ENCODE measurements at places on chromosomes 7 and 10.

DNA sequence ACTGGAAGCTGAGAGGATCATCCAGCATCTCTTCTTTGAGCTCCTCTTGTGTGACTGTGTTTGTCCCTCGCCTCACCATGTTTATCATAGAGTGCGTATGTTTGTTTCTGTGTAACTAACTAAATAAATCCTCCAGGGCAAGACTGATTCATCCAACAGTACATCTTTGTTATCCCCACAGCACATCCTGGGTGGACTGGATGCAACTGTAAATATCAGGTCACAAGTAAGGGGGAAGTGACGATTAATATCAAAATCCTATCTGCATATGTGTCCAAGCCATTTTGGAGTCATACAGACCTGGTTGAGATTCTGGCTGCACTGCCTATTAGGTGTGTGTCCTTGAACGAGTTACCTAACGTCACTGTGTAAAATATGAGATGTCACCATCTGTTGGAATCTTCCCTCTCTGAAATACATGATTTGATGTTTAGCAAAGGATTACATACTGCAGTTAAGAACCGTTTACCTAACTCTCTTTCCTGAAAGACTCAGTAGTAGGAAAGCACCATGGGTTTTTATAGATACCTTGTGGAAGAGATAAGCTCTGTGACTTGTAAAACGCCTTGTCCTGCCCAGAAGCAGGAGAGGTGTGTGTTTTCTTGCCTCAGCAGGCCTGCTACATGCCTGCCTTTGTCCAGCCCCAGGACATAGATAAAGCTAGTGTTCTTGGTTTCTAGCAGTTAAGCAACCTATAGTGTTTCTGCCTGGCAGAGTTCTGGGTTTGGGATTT is 25.8 kb downstream of the WBP1L start:
- no peak for DNase-seq

DNA sequence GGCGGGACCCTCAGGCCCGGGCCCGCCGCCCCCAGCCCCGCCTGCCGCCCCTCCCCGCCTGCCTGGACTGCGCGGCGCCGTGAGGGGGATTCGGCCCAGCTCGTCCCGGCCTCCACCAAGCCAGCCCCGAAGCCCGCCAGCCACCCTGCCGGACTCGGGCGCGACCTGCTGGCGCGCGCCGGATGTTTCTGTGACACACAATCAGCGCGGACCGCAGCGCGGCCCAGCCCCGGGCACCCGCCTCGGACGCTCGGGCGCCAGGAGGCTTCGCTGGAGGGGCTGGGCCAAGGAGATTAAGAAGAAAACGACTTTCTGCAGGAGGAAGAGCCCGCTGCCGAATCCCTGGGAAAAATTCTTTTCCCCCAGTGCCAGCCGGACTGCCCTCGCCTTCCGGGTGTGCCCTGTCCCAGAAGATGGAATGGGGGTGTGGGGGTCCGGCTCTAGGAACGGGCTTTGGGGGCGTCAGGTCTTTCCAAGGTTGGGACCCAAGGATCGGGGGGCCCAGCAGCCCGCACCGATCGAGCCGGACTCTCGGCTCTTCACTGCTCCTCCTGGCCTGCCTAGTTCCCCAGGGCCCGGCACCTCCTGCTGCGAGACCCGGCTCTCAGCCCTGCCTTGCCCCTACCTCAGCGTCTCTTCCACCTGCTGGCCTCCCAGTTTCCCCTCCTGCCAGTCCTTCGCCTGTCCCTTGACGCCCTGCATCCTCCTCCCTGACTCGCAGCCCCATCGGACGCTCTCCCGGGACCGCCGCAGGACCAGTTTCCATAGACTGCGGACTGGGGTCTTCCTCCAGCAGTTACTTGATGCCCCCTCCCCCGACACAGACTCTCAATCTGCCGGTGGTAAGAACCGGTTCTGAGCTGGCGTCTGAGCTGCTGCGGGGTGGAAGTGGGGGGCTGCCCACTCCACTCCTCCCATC is 82.7 kb downstream of the PAX2 start:
- DNase-seq = no peak

- DNase-seq = no peak
Measured at GRCh38 chr7:9231630-9232121, 798.3 kb downstream of the NXPH1 start.

- DNase-seq = no peak
Measured at GRCh38 chr7:22542669-22543068, 42.7 kb upstream of the STEAP1B start.

DNA sequence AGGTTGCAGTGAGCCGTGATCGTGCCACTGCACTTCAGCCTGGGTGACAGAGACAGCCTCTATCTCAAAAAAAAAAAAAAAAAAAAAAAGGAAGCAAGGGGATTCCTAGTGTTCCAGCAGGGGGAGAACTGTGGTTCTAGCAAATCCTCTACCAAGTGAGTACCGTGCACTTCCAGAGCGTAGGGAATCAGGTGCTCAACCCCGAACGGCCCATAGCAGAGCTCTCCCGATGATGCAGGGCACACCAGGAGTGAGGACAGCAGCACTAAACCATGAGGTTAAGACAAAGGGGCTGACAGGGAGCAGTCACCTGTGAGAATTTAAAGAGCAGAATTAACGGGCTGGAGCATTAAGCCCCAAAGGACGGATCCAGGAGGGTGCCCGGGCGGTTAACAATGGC is 173.6 kb downstream of the PTPRN2 start:
- DNase-seq = no peak

GRCh38 chr7:44158096-44158872 is 17.2 kb upstream of the MYL7 start:
- no peak for DNase-seq

DNA sequence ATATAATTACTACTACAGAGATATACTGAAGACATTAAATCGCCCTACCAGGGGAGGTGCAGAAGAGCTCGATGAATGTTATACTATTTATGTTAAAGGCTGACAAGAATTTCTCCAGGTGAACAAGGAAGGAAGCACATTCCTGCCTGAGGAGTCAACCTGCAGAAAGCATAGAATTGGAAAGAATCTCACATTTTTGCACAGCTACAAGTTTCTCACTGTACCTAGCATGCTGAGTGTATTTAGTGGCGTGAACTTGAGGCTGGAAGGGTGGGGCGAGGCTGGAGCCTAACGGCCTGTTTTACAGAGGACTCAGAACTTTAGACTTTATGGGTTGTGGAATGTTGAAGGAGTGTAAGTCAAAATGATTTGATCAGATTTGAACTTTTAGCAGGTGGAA is 373.6 kb upstream of the LRGUK start:
- no peak for DNase-seq

DNA sequence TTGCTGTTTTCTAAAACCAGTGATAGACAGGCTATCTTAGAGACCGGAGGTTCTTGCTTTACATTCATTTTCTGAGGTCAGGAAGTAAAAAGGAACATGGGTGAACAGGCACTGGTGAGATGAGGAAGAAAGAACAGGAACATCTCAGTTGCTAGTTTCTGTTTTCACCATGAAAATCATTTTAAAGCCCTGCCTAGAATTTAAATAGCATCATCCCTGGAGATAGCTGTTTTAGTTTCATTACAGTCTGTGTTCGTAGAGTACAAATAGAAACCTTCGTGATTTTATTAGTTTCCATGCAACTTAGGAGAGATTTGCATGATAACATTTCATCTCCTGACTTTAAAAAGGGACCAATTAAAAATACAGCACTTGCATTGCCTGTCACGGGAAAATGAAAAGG is 14.7 kb downstream of the KCNMA1 start:
- no peak for DNase-seq
